ENCODE measurements at places on chromosomes 5 and 9.
A peak's percentile ranks its signal among the peaks of the same experiment; 100 is the strongest.

DNA sequence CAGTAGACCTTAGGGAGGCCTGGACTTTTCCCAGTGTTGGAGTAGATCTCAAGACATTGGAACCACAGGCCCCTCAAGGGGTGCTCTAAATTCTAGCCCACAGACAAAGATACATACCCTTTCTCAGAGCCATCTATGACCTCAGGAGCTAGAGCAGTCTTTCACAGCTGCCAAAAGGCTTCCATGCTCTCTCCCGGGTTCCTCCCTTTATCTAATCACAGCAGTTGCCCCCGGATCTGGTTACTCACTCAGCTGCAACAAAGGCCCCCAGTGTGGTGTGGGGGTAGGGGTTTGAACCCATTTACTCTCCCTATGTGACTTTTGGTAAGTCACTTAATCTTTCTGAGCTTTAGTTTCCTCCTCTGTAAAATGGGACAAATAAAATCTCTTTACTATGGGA is 27.0 kb downstream of the POU4F3 start:
- no peak for DNase-seq

DNA sequence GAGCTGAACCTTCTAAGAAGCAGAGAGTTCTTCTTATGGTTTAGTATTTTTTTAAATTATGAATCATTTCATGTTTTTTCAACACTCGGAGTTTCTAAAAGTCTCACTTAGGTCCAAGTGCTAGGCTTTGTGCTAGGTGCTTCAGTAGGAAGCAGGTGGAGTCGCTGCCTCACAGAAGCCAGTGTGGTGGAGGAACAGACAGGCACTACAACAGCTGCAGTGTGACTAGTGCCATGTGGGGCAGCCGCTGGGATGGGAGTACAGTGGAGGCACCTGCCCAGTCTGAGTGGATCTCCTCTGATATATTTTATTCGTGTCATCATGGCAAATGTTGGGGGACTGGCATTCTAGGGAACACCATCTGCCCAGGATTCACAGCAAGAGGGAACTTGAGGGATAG is 15.3 kb downstream of the PCDHGC5 start:
- no peak for DNase-seq

DNA sequence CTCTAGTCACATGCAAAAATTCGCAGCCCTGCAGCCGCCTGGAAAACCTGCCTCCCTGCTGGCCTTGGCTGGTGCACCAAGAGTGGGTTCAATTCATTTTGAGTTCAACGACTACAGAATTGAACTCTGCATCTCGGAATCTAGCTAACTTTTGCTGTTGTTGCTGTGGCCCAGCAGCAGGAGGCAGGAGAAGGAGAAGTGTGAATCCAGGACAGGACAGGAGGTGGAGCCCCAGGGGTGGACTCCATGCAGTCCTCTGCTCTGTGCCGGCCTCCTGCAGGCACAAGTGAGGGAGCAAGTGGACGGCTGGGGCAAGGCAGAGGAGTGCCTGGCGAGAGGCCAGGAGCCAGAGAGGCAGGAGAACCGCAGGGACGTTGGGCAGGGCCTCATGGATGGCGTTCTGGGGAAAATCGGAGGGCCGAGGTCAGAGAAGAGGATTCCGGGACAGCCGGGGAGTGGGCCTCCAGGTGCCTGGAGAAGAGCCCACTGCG is 214.2 kb downstream of the FANCC start:
- no peak for DNase-seq

DNA sequence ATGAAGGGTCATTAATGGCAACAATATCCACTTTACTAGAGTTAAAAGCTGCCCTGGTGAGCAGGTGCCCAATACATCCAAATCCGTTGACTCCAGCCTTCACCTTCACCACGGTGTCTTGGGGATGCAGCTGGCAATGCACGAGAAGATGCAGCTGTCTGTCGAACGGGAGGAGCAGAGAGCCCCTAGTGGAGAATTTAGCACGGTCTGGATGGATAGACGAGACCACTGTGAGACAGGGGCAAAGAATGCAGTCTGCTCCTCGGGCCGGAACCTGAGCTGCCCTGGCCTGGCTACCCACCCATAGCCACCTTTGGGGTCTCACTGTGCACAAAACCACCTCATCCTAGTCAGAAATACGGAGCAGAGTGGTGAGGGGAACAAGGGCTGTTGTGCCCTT is 35.1 kb downstream of the ADRA1B start:
- no peak for DNase-seq

DNA sequence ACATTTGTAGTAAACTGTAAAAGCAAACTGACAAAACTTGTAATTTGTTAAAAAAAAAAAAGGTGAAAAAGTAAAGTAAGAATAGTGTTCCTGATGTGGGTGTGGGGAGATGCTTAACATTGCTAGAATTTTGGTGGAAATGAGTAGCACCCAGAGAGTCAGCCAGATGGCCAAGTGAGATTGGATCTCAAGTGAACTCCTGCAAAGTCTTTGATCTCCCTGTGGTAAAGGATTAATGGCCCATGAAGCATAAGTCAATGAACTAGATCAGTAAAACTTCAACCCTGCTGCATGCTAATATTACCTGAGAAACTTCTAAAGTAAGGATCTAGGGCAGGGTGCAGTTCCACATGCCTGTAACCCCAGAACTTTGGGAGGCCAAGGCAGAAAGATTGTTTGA is 19.0 kb upstream of the FAM169A start:
- no peak for DNase-seq

DNA sequence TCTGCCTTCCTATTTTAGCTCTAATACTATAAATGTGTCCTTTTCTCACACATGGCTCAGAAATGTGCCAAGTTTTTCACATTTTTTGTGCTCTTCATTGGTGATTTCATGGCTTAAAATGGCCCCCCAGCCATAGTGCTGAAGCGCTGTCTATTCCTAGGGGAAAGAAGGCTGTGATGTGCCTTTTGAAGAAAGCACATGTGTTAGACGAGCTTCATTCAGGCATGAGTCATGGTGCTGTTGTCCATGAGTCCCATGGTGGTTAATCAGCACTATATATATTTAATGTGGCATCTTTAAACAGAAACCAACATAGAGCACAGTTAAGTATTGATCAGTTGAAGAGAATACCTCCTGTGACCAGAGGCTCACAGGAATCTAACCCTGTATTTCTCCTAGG is 55.8 kb downstream of the PDE8B start:
- peak; percentile 88 for DNase-seq

- DNase-seq = no peak
Measured at GRCh38 chr9:136395345-136396218, 4.4 kb downstream of the SNAPC4 start.

GRCh38 chr5:122332599-122333555 is 20.8 kb downstream of the SNCAIP start:
- no peak for DNase-seq

DNA sequence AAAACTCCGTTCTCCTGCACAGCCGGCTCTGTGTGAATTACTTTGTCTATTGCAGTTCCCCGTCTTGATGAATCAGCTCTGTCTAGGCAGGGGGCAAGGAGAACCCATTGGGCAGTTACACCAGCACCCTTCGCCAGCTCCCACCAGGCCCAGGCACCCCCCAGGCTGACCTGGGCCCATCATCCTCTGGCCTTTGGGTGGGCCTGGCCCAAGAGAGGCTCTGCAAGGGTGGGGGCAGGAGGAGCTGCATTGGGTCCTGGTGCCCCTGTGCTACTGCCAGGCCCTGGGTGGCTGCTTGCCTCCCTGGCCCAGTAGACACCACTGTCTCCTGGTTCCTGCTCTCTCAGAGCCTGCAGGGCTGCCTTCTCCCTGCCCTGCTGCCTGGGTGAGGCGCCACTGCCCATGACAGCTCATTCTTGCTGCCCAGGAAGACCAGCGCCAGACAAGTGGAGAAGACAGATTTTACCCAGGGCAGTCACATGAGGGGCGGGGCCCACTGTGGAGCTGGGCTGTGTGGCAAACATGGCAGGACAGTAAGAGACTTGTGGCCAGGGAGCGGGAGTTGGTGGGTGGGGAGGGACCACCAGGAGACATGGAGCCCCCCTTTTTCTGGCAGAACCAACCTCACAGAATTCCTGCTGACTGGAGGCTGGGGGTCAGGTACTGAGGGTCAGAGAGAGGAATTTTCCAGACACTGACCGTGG is 67.2 kb downstream of the MRPL36 start:
- DNase-seq = no peak

- no peak for DNase-seq
Measured at GRCh38 chr5:999032-999501, 9.5 kb upstream of the NKD2 start.

GRCh38 chr5:113524927-113525326 is 11.4 kb downstream of the YTHDC2 start:
- DNase-seq = peak; percentile 40

DNA sequence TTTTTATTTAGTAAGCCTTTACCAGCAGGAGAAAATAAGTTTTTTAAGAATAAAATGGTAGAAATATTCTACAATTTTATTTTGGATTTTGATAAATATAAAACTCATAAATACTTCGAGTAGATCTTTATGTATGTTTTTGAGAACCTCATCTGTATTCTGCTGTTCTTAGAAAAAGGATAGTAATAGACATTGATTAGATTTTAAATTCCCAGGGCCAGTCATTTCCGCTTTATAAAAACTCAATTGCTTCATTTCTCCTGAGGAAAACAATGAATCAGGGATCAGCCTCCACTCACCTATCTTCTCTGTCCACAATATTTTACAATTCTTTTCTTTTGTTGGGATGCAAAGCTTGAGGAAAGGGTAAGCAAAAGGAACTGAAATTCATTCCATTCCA is 1983.5 kb upstream of the C9orf72 start:
- no peak for DNase-seq
